Activated T-cell treated with anti-CD3 and anti-CD28 coated beads, Interleukin-2, amount 50 U/mL, for 72 hours (primary cell): ENCODE measurements at places on chromosomes 1 and 21.
A peak's percentile ranks its signal among the peaks of the same experiment; 100 is the strongest.

DNA sequence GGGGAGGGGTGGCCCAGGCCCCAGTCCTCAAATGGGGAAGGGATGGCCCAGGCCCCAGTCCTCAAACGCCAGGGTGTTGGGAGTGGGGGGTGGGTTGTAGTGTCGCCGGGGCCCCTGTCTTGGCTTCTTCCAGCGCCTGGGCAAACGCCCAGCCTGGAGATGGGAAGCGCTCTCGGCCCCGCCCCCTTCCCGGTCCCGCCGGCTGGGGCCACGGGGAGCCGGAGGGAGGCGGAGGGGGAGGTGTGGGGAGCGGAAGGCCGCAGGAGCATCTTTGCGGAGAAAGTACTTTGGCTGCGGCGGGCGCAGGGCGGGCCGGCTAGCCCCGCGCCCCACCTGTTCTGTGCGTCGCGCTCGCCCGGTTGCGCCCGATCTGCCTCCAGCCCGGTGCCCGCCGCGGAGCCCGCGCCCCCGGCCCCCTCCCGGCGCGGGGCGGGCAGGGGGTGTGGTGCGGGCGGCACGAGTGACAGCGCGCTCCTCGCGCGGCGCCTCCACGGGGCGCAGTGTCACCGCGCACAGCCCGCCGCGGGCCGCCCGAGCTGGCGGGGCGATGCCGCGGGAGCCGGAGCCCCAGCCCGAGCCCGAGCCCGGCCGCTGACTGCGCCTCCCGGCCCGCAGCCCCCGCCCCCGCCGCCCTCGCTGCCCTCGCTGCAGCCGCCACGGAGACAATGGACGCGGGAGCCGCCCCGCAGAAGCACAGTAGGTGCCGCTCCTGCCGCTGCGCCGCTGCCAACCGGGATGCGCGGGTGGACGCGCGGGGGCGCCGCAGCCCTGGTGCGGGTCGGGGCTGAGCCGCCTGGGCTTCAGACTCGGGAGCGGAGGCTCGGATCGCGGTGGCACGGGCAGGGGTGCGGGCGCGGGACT lies 31.1 kb upstream of the PEX10 start:
- DNase-seq, result peak; percentile 48

GRCh38 chr1:84121360-84121759 lies 22.7 kb upstream of the PRKACB start:
- DNase-seq, result no peak

DNA sequence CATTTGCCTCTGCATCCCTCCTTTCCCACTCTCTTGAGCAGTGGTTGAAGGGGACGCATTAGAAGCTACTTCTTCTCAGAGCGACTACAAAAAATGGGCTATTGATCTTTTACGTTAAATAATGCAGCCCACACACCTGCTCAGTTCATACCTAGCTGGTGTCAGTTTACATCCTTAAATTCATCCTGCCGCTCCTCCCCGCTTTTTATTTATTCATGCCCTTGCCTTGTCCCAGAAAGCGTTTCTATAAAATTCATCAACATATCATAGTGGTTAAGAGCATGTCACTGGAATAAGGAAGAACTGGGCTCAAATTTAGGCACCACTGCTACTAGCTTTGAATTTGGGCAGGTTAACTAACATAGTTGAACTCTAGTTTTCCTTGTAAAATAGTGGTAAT lies 66.0 kb upstream of the TINAGL1 start:
- no peak for DNase-seq

GRCh38 chr1:246784621-246785493 lies 60.6 kb downstream of the SCCPDH start:
- no peak for DNase-seq

DNA sequence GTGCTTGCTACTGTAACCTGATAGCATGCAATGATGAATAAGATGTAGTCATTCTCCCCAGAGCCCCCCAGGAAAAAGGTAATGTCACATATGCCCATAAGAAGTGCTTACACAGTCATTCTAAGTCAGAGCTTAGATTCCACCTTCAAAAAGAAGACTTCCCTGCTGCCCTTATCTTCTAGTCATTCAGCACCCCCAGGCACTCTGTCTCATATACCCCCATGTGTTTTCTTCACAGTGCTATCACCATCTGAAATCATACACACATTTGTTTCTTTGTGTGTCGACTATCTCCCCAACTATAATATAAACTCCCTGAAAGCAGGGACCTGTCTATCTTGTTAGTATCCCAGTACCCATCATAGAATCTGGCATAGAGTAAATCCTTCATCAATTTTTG lies 16.2 kb upstream of the OTUD3 start:
- no peak for DNase-seq

DNA sequence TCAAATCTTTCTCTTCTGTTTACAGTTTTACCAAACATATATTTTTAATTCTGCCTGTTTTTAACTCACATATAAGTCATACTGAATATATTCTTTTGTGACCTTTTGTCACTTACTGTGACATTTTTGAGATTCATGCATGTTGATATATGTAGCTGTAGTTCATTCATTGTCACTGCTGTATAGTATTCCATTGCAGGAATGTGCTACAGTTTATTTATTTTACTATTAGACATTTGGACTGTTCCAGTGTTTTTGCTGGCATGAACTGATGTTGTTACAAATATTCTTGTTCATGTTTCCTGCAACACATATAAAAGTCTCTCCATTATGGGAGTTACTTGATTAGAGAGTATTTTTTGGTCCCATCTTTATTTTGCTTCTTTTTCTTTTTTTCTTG lies 174.9 kb downstream of the DHRS3 start:
- no peak for DNase-seq

DNA sequence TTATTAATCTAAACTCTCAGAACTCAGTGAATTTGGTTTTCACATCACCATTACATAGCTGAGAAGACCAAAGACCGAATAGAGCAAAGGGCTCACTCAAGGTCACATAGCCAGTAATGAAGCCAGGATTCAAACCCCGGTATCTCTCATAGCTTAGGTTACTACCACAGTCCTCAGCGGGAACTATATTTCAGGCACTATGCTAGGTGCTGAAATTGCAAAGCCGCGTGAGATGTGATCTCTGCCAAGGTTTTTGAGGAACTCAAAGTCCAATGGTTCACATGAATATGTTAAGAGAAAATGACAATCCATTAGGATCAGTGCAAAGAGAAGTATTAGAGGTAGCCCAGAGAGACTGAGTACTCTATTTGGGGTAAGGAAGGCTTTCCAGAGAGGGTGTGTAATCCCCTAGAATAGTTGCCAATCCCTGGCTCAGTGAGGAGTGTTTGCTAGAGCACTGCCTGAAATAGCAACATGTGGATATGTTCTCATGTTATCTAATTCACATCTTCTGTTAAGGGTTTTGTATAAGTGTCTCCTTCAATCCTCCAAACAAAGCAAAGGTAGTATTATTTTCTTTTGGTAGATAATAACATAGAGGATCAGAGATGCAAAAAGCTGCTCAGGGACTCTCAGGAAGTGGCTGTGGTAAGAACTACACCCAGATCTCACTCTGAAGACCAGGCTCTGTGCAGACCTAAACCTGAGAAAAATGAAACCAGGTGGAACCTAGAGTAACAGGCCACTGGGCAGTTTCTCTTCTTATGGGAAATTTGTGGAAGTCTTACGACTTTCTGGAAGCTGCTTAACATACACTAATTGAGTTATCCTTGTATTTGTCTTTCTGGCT lies 93.1 kb upstream of the C8B start:
- DNase-seq, result no peak

DNA sequence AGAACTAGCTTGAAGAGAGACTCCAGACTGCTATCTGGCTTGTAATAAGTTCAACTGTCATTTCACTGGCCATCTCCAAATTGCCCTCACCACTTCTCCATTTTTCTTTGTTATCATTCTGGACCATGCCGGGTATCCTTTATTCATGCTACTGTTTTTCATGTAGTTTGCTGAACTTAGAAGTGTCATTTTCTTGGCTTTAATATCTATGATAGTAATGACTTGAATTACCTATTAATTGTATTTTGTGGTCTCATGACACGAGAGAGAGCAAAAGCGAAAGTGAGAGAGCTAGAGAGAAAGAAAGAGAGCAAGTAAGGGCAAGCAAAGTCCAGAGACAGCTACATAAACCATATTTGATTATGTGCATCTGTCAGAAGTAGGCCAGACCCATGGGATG lies 184.9 kb upstream of the ATP1B1 start:
- no peak for DNase-seq

DNA sequence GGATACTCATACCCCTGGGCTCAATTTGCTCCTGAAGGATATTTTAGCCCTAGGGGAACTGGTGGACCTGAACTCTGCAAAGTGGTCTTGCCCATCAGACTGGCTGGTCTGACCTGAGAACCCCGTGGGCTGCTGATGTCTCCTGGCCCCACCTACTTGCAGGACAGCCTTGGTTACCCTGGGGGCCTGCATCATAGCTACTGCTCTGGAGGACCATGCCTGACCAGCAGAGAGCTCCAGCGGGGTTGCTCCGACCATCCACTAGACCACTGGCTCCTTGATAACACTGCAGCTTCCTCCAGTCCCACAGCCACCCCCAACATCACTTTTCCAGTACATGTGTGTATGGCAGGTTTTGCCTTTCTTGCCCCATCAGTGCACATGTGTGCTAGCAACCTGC lies 331.6 kb upstream of the BRINP3 start:
- DNase-seq, result no peak

DNA sequence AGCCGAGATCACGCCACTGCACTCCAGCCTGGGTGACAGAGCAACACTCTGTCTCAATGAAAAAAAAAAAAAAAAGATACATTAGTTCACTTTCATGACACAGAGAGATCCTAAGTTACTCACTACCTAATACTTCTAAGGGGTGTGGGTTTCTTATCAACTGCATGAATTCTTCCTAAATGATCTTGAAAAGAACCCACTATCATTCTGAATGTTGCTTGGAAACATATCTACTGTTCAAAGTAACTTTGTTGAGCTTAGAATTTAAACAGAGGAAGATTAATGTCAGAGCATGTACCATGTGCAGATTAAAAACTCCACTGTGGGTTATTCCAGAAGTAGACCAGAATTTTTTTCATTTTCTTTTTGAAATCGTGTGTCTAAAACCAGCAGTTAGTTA lies 241.5 kb downstream of the LTN1 start:
- no peak for DNase-seq

DNA sequence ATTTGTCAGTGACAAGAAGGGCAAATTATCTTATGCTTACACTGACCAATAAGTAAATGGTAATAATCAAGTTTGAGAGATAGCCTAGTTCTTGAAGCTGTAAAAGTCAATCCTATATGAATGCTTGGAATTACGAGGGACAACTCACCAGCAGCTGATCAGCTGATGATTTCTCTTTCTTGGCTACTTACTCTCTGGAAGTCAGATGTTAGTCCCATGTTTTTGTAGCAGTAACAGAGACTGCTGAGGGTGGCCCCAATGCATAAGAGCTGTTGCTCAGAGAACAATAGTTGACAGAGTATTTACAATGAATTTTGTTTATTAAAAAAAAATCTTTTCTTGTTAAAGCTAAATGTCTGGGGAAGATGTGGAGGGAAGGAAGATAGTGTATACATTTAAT lies 39.3 kb downstream of the CD160 start:
- DNase-seq, result no peak

DNA sequence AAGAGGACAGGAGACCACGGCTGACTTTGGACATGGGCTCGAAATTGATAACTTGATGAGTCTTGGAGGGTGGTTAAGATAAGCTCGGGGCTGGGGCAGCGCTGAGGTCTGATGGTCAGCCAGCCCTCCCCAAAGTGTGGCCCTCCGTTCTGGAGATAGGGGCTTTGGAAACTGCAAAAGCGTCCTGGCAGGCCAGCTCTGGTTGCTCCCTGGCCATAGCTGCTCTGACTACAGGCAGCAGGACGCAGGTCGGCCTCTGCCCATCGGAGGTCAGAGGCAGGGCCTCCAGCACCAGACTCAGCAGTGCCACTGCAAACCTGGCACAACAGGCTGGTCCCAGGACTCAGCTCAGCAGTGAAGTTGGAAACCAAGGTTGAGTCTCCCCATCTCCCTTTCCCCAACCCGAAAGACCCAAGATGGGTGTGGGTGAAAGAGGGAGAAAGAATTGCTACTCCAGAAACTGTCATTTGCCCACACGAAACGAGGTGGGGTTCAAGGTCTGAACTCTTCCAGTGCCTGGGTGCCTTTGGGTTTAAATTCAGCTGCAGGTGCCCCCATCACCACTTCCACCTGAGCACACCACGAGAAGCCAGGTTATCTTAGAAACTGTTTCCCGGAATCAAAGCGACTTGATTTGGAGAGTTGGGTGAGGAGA lies 4.8 kb downstream of the SIM2 start:
- DNase-seq, result no peak

GRCh38 chr1:43315963-43316737 lies 15.4 kb downstream of the TIE1 start:
- DNase-seq, result no peak

GRCh38 chr1:184426278-184426674 lies 39.4 kb downstream of the C1orf21 start:
- DNase-seq, result no peak

- DNase-seq, result no peak
These were observed 4.7 kb downstream of the OR2B11 start for GRCh38 chr1:247453245-247453644.

DNA sequence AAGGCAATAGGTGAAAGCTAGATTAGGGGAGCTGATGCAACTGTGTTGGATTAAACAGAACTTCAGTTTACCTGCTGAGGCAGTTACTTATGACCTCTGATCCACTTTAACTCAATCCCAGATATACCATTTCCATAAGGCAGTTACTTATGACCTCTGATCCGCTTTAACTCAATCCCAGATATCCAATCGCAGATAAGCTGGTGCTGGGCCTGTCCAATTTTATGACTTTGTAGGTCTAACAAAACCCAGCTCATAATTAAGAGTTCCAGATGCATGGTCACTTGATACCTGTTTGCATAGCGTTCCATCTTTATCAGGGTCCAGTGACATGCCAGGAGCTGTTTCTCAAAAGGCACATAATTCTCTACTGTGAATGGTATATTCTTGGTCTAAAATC lies 396.0 kb downstream of the AGBL4 start:
- no peak for DNase-seq

GRCh38 chr1:165444897-165445370 lies at the start of gene RXRG:
Gene RXRG (minus strand): TSS chr1:165445126. CDS start chr1:165444893, 233 bp downstream.
- DNase-seq, result peak; percentile 38

GRCh38 chr1:91884459-91885212 lies 1.3 kb downstream of the TGFBR3 start:
- peak; percentile 57 for DNase-seq

DNA sequence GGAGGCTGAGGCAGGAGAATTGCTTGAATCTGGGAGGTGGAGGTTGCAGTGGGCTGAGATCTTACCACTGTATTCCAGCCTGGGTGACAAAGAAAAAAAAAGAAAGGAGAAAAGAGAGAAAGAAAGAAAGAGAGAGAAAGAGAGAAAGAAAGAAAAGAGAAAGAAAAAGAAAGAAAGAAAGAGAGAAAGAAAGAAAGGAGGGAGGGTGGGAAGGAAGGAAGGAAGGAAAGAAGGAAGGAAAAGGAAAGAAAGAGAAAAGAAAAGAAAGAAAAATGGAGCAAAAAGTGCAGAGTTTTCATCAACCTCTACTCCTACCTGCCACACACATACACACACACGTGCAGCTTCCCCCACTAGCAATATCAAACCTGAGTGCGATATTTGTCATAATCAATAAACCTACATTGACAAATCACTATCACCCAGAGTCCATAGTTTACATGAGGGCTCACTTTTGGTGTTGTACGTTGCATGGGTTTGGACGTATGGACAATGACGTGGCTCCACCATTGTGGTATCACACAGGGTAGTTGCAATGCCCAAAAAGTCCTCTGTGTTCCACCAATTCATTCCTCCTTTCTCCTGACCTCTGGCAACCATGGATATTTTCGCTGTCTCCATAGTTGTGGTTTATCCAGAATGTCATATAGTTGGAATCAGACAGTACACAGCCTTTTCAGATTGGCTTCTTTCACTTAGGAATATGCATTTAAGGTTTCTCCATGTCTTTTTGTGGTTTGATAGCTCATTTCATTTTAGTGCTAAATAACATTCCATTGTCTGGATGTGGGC lies 36.5 kb downstream of the EVA1C start:
- DNase-seq, result no peak
